GM20000 (cell line): ENCODE measurements at places on chromosomes 5 and 9.
A peak's percentile ranks its signal among the peaks of the same experiment; 100 is the strongest.

DNA sequence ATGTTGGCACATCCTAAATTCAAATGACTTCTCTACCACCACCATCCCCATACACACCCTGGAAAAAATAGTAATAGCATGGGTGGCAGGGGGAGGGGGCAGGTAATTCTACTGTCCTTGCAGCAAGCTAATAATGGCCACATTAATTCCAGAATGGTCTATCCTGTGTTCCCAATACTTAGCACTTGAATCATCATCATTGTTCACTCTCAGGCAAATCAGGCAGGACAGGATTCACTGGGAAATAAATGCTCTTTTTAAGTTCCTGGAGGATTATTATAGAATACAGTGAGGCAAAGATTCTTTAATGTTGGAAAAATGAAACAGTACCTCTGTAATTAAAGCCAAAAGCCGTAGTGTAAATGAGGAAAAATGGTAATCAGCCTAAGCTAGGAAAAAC lies 254.5 kb downstream of the ARRDC3 start:
- no peak for DNase-seq

GRCh38 chr9:18890372-18890771 lies 142.6 kb downstream of the SAXO1 start:
- DNase-seq = no peak

DNA sequence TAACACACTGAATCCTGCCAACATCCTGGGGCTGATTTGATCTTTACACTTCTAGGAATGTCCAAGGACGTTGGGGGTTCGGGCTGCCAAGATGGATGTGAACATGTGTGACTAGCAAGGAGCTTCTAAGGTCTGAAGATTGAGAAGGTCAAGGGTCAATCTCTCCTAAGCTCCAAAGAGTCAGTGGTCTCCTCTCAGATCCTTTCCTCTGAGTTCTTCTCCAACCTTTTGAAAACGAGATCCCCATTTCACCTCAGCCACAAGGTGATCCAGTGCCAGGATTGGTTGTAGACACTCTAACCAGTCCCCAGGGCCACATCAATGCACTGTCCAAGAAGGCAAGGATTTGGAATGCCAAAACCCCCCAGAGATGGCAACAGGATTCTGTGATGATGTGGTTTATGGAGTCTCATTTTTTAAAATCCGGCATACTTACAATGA lies 266.8 kb downstream of the NDUFS4 start:
- no peak for DNase-seq

DNA sequence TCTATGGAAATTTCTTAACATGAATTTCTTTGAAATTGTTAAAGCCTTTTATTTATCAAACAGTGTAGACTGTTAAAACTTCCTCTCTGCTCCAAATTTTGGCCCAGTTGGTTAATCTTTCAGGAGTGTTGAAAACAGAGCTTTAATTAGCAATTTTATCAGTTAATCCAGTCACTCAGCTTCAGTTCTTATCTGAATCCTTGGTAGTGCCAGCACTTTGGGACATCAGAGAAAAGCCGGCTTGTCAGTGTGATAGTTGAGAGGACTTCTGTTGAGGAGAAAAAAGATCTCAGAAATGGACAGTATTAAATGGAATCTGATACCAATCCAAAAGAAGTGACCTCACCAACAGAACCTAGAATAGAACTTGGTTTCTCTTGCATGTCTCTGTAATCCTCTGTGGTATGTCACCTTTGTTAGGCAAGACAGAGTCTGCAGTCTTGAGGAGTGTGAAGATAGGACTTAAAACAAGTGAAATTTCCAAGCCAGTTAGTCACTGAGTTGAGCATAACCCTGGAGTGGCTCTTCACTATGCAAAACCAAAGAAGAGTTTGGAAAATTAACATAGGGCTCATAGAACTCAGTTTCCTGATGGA lies 251.8 kb downstream of the NNT start:
- DNase-seq = no peak

- peak; percentile 58 for DNase-seq
Observed at GRCh38 chr5:148482697-148483462, 99.1 kb downstream of the FBXO38 start.

DNA sequence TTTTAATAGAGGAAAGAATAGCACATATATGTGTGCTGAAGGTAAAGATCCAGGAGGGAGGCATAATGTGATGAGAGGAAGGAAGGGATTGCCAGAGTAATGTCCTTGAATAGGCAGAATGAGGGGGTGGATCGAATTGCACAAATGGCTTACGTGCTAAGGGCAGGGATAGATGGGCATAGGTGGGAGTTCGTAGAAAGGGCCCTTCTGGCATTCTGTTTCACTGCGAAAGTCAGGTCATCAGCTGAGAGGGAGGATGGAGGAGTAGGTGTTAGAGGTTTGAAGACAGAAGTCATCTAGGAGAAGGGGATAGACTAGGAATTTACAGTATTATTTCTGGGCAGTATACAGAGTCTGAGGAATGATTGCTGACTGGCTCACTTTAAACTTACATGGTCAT lies 32.1 kb downstream of the CNOT6 start:
- DNase-seq = no peak

DNA sequence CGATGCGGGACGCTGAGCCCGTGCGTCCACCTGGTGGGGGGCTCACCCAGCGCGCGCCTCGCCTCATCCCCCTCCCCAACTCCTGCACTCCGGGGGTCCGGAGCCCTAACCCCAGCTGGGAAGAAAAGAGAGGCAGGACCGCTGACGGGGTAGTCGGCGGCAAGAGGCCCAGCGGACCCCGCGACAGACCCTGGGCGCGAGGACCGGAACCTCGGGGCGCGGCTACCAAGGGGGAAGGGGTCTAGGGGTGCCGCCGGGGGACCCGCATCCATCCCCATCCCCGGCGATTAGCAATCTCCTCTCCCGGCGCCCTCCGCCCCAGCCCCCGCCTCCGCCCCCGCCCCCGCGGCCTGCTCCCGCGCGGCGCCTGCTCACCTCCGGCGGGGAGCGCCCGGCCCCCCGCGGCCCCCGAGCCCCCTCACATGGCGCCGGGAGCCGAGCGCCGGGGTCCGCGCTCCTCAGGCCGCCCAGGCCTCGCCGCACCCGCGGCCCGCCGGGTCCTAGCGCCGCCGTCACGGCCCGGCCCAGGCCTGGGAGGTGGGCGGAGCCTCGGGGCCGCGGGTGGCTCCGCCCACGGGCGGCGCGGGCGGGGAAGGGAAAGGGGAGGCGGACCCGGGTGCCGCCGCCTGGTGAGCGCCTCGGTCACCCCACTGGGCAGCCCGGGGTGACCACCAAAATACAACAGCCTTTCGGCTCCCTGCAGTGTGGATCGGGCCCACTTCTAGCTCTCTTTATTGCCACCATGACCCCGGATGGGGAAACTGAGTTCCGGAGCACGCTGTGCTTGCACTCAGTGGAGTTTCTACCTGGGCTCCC lies at the start of gene ST6GALNAC6:
TSS of gene ST6GALNAC6 (minus strand) at position 476 of the 816 bp plus-strand sequence. CDS start 1,622 bp downstream, outside the sequence.
- peak; percentile 97 for DNase-seq

GRCh38 chr5:76930083-76930482 lies 22.8 kb upstream of the CRHBP start:
- DNase-seq = no peak

GRCh38 chr9:138112791-138113600 lies 235.4 kb downstream of the CACNA1B start:
- no peak for DNase-seq

- DNase-seq = no peak
Observed at GRCh38 chr5:81542242-81542641, 148.3 kb upstream of the ACOT12 start.

DNA sequence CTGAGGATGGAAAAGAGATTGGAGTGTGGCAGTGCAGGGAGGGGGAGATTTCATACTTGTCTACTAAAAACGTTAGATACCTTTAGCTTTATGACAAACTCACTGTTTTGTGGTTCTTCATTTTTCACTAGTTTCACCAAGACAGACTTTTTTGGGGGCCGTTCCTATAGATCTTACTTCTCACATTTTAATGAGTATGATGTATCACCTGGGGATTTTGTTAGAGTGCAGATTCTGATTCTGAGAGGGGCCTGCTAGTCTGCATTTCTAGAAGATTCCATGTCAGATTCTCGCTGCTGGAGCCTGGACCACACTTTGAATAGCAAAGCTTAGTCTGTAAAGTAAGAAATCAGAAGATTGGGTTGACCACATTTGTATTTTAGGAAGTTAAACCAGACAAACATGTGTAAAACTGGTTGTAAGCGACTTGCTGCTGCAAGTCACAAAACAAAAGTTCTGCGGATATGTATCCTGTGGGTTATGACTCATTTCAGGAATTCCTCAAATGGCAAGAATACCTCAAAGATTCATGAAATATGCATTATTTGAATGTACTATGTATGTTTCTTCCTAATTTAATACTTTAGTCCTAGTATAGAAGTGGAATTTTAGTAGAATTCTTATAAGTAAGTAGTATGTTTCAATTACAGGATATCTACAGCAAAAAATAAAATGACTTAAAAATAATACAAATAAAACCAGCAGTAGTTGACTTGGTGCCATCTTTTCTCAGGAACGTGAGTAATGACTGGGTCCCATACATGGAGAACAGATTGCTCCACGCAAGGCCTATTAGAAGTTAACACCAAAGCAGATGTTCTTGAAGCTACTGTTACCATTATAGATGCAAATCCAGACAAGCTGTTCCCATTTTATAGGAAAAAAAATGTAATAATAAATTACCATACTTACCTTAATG lies 27.8 kb downstream of the NFIL3 start:
- peak; percentile 54 for DNase-seq

DNA sequence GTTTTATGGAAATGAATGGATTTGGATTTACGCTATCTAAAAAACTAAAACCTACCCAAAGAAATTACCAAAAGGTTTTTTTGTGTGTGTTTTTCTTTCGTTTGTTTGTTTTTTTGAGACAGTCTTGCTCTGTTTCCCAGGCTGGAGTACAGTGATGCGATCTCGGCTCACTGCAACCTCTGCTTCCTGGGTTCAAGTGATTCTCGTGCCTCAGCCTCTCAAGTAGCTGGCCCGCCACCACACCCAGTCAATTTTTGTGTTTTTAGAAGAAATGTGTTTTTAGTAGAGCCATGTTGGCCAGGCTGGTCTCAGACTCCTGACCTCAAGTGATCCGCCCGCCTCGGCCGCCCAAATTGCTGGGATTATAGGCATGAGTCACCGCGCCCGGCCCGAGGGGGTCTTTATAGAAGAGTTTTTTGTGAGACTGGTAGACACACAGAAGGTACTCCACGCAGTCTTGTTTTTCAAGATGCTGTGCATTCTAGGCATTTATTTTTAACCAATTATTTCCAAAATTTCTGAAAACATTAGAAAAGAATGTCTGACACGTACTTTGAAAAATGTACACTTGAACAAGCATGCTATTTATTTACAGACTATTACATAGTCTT lies 75.7 kb downstream of the NR6A1 start:
- no peak for DNase-seq

GRCh38 chr5:171858303-171858702 lies 72.7 kb downstream of the SMIM23 start:
- DNase-seq = peak; percentile 27

DNA sequence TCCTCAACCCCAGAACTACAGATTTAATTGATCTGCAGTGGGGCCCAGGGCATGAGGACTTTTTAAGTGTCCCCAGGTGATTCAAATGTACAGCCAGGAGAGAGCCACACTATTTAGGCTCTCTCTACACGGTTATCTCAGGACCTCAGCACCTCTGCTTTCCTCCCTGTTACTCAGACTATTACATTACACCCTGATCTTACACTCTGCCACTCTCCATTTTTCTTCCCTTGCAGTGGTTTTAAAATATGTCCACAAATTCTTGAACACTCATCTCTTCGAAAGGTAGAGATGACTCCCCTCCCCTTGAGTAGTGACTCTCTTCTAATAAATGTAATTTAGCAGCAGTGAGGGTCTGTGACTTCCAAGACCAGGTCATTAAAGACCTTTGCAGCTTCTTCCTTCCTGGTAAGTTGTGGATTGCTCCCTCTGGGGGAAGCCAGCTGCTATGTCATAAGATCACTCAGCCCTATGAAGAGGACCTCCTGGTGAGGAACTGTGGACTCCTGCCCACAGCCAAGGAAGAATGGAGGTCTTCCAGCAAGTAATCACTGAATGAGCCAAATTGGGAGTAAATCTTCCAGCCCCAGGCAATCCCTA lies 87.5 kb upstream of the SSBP2 start:
- no peak for DNase-seq

DNA sequence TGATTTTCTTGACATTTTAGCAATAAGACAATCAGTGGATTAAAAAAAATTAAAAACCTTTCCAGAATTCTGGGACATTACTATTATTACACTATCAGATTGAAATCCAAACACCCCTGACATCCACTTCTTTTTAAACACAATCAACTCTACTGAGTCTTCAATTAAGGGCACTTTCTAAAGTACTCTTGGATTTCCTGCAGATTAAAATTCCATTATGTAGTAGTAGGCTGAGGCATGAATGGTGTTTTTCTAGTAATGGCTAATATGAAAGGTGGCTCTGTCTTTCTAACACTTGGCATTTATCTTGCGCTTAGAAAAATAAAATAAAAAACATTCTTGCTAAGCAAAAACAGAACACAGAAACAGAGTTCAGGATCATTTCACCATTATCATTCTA lies 107.8 kb downstream of the OXCT1 start:
- no peak for DNase-seq

DNA sequence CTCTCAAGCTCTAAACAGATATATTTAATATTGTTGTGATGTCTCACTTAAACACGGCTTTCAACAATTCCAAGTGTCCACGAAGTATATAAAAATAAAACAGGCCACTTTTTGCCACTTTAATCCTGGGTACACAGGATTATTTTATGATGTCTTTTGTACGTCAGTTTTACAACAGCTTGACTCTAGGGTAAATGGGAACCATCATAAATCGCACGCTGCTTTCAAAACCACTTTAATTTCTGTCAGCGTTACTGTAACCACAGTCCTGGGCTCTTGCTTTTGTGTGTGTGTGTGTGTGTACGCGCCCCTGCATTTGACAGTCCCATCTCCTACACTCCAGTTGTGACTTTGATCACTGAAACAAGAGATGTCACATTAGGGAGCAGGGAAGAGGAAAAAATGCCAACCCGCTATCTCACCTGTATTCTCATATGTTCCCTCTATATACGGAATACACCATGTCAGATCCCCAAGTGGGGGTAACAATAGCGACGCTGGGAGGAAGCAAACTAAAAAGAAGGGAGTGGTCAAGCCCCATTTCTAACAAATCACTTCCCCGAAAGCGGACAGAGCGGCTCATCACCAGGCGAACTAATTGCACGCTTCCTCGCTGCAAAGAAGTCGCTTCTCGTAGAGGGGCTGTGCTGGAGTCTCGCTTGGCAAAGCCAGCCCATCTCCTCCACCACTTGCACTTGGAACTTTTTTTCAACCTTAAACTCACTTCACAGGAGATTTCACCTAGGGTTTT lies 1.2 kb downstream of the BNC2 start:
- no peak for DNase-seq
